Hematopoietic multipotent progenitor cell (in vitro differentiated cells): ENCODE measurements at places on chromosomes 6 and 20. TPM values are rescaled to one million over a fixed set of nuclear protein-coding genes. Genes with fewer than 3 reads are reported as not detected.

DNA sequence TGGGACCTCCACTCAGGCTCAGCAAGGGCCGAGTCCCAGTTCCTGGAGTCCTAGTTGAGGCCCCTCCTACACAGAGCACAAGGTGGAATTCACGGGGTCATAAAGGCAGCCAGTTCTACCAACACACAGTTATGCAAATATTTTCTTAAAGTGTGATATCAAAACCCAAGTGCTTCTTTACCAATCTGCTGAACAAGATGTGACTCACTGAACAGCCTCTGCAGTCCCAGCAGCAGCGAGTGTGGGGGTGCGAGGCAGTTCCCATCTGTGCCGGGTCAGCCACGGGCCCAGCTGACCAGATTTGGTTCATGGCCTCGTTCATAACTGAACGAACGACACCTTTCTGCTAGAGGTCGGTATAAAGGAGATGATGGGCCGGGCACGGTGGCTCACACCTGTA lies 4.5 kb upstream of the TCEA2 start:
- no peak for DNase-seq

GRCh38 chr6:127191716-127192115 lies 73.2 kb downstream of the RSPO3 start:
- no peak for DNase-seq

GRCh38 chr6:71400852-71401251 lies 112.2 kb downstream of the OGFRL1 start:
- no peak for DNase-seq

- DNase-seq = no peak
Observed at GRCh38 chr6:170122651-170123050, 168.2 kb downstream of the DLL1 start.

- DNase-seq = no peak
Observed at GRCh38 chr20:62413896-62414481, 6.9 kb upstream of the CABLES2 start.

DNA sequence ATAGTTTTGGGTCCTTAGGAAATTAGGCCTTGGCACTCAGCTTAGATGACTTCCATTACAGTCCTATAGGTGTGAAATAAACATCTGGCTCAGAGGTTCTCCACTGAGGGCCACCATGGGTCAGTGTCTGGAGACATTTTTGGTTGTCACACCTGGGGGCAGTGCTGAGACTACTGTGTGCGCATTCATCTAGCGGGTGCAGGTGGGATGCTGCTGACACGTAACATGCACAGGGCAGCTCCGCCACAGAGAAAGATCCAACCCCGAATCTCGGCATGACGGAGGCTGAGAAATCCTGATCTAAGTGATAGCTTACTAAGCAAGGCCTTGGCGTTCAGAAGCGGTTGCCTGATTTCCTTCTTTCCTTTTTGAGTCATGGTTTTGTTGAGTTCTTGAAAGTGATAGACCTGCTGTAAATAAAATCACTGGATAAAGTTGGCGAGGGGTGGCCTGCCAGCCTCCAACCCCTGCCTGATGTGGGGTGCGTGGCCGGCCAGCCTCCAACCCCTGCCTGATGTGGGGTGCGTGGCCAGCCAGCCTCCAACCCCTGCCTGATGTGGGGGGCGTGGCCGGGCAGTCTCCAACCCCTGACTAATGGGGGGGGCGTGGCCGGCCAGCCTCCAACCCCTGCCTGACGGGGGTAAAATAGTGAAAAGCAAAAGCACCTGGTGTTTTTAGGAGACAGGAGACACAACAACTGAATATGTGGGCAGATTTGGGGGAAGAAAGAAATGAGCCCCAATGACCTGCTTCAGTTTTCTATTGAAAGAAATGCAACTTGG lies 158.1 kb downstream of the CDH26 start:
- DNase-seq = no peak

DNA sequence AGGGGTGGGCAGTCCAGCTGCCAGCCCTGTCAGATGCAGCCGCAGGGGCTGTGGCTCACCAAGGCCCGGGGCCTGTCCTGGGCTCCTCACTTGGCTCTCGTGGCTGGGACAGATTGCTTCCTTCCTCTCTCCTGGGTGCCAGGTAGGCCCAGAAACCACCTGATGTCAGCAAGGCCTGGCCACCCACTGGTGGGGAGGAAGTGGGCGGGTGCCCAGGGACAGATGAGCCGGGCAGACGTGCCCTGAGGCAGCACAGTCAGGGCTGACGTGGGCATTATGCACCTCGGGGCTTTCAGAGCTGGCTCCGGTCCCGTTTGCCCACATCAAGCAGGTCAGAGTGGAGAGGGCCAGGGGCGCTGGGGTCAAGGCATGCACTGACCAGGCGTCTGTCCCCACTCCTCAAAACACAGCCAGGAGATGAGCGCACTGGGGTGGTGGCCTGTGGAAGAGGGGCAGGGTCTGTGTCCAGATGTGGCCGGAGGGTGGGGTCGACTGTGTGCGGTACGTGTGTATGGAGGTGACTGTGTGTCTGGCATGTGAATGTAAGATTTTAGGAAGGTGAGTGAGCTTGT lies 133.2 kb upstream of the PTPN1 start:
- DNase-seq = no peak

DNA sequence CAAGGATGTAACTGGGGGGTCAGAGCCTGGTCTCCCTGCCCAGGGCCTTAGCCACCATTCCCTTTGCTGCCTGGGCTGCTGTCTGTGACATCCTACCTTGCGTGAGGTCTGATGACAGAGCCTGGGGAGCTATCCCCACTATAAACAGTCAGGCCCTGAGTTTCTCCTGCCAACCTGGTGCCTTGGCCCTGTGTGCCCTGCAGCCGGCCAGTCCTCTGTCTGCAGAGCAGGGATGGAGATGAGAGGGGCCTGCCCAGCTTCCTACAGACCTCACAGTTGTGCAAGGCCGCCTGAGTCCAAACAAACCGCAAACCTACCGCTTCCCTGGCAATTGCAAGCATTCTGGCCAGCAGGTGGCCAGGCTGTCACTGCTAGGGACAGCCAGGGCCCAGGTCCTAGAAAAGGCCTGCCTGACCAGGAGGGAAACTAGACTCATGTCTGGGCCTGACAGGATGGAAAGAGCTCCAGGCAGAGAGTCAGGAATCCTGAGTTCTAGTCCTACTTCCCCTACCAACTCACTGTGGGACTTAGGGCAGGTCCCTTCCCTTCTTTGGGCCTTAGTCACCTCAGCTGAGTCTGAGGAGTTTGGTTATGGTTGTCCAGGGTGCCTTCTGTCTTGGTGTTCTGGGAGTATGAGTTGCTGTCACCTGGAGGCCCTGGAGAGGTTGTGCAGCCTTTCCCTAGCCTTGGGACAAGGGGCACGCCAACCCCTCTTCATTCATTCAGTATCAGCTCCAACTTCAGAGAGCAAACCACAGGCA lies 86.2 kb downstream of the VEGFA start:
- DNase-seq = no peak

GRCh38 chr20:21982559-21982958 lies 277.1 kb downstream of the PAX1 start:
- DNase-seq = no peak

GRCh38 chr6:16118825-16119224 lies 10.1 kb upstream of the MYLIP start:
- DNase-seq = no peak

DNA sequence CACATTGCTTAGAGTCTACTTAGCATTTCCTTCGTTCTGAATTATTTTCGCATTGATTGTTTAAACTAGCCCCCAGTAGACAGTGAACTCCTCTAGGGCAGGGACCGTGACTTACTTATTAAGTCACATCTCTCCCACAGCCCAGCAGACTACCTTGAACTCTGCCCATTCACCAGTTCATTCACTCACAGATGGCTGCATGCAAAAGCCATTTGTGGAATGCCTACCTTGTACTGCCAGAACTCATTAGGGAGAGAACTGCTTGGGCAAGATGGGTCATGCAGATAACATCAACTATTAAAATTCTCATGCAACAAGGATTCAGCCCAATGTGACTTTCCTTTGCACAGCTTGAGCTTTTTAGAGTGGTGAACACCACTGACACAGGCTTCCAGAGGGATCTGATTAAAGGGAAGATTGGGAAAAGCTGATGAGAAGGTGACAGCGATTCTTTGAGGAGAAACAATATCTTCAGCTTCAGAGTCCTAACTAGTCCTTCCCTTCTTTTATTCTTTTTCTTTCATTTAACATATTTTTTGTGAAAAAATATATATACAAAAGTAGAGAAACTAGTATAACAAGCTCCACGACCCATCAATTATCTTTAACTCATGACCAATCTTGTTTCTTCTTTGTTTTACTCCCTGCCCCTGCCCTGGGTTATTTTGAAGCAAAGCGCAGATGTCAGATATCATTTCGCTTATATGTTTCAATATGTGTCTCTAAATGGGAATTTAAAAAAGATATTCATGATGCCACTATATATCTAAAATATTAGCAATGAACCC lies 273.9 kb downstream of the CDC5L start:
- DNase-seq = no peak

DNA sequence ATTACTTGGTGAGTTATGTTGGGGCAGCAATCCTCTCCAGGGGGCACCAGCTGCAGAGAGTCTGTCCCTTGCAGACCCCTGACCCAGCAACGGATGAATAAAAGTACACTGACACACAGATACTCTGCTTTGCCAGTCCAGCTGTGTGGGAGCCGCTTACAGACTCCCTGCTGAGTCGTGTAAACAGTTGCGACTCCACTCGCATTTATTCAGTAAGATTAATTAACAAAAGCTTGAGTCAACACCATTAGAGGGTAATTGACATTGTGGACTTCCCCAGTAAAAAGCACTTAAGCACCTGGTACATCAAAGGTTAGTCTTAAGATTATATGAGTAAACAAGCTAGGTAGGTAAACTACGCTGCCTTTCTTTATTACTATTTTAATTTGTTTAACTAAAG lies 92.0 kb upstream of the TMEM181 start:
- no peak for DNase-seq

- no peak for DNase-seq
Observed at GRCh38 chr20:14193443-14193842, 144.0 kb downstream of the FLRT3 start.

DNA sequence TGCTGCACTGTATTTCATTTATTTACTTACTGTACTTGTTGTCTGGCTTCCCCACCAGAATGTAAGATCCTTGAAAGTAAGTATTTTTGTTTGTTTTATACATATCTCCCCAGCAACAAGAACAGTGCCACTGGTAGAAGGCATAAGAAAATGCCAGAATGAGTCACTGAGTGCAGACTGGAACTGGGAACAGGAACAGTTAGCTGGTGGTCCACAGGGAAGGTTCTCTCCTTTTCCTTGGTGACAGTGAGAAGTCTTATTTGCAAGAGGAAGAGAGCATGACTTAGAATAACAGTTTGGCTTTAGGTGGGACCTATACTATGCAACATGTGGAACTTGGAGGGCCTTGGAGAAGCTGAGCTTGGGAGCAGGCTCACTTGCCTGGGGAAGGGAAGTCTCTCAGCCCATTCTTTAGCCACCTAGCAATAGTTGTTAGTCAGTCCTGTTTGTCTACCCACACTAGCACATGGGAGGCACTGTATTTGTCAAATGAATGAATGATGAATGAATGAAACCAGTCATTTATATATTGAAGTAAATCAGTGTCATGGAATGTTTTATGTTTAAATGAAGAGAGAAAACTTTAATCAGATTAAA lies 203.5 kb downstream of the KCNQ5 start:
- DNase-seq = no peak

- no peak for DNase-seq
Observed at GRCh38 chr6:37251211-37251780, 6.3 kb upstream of the TBC1D22B start.

GRCh38 chr6:51467231-51467952 lies 620.0 kb downstream of the PKHD1 start:
- no peak for DNase-seq

DNA sequence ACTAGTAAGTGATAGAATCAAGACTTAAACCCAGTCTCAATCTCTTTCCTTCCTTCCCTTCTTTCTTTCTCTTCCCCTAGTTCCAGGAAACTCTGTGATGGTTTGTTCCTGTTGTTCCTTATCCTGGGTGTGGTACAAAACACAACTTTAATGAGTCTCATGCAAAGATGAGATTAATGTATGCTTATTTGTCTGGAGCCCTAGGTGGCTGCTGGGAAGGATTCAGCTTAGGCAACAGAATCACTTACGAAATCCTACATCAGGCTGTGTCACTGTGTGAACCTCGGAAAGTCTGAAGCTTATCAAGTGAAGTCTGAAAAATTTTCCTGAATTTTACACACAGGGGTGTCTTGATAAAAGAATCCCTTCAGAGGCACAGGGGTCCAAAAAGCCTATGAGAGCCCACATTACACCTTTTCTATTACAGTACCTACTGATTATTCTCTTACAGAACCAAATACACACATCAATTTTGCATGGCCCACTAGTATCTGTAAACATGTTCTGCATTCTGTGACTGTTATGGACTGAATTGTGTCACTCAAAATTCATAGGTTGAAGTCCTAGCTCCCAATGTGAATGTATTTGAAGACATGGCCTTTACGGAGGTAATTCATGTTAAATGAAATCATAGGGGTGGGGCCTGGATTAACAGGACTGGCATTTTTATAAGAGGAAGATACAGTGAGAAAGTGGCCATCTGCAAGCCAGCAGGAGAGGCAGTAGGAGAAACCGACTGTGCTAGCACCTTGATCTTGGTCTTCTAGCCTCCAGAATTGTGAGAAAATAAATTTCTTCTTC lies 144.7 kb downstream of the MYB start:
- DNase-seq = no peak

- no peak for DNase-seq
Observed at GRCh38 chr20:46638898-46639274, 12.4 kb downstream of the SLC13A3 start.

GRCh38 chr6:32445321-32445854 lies 5.7 kb downstream of the HLA-DRA start:
- DNase-seq = no peak

GRCh38 chr6:7809346-7809745 lies 83.4 kb downstream of the BMP6 start:
- DNase-seq = no peak

The PCMTD2 gene
- 59.5 TPM for total RNA-seq

The ALDH5A1 gene
- 14.5 TPM for total RNA-seq

The PRKN gene
- 7.0 TPM for total RNA-seq

The PAK5 gene
- total RNA-seq = not detected

The CDH4 gene
- total RNA-seq = 8.6 TPM

The ARMH2 gene
- 0.54 TPM for total RNA-seq
